ENCODE measurements at places on chromosomes 1 and 21. TPM values are rescaled to one million over a fixed set of nuclear protein-coding genes. Genes with fewer than 3 reads are reported as not detected.

CSF1 gene
- total RNA-seq: 190 TPM

GRCh38 chr1:216822480-216822879, 99.3 kb upstream of the ESRRG start:
- no peaks in the 10 kb centered on the region for H3K27me3 ChIP-seq
- no peak overlapping the region for H3K27ac ChIP-seq
- no peaks in the 10 kb centered on the region for H3K4me1 ChIP-seq
- no peak overlapping the region for H3K4me3 ChIP-seq
- H3K36me3 ChIP-seq: no peaks in the 10 kb centered on the region

CD5L gene
- total RNA-seq: not detected

DNA sequence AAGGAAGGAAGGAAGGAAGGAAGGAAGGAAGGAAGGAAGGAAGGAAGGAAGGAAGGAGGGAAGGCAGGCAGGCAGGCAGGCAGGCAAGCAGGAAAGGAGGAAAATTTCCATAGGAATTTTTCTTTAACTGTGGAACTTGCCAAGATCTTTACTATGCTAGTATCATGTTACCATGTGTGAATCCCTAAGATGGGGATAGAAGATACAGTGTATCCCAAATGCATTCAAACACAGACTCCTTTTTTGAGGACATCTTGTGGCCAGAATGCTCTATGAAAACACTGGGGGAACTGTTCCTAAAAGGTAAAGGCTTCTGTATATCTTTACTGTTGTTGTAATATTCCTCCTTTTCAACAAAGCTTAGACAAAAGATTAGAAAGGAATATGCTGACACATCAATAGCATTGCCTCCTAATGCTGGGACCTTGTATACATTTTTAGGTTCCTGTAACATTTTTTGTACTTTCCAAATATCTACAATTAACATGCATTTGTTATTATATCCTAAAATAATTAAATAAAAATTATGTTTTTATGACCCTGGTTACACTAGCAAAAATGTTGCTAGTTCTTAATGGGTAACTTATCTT, 20.6 kb downstream of the CCDC190 start:
- peaks cover 11% of the 10 kb centered on the region for H3K27me3 ChIP-seq
- H3K4me3 ChIP-seq: no peak overlapping the region
- H3K27ac ChIP-seq: no peak overlapping the region
- peaks cover 7% of the 10 kb centered on the region for H3K36me3 ChIP-seq

- peaks cover 2% of the 10 kb centered on the region for H3K36me3 ChIP-seq
- no peak overlapping the region for H3K27ac ChIP-seq
- H3K4me3 ChIP-seq: no peak overlapping the region
- peaks cover 8% of the 10 kb centered on the region for H3K4me1 ChIP-seq
- DNase-seq: no peak
Measured at GRCh38 chr1:44681905-44682882, 7.7 kb downstream of the ARMH1 start.

DNA sequence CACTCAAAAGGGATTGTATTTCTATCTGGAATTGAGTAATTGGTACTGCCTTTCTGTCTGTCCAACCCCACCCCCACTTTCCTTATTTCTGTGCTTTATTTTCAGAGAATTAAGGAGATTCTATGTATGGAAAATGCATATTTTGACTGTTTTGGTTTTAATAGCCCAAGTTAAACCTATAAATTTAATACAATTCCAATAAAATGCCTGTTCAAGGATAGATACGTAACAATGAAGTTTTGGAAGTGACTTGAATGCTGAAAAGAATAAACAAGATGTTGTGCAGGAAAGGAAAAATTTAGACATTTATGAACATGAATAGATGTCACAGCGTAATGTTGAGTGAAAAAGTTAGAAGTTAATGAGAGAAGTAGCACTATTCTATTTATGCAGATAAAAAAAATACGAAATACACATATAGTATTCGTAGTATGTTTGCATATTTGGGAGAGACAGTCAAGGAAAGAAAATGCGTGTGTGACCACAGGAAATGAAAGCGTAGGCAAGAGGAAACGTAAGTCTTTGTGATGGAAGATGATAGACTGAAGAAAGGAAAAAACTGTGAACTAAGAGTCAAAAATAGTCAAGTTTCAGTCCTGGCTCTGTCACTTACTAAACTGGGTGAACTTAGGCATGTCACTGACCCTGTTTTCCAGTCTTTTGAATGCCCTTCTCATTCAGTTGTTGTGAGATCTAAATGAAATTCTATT, 62.1 kb downstream of the MEF2D start:
- H3K36me3 ChIP-seq: no peaks in the 10 kb centered on the region
- peaks cover 85% of the 10 kb centered on the region for H3K27me3 ChIP-seq
- peak overlapping the region; percentile 1 for H3K4me3 ChIP-seq

DCST1 gene
- total RNA-seq: not detected

- no peak for DNase-seq
- no peaks in the 10 kb centered on the region for H3K36me3 ChIP-seq
- H3K27me3 ChIP-seq: peaks cover 2% of the 10 kb centered on the region
- no peak overlapping the region for H3K27ac ChIP-seq
- H3K4me1 ChIP-seq: no peaks in the 10 kb centered on the region
Measured at GRCh38 chr1:61244114-61244513, 161.8 kb downstream of the NFIA start.

DNA sequence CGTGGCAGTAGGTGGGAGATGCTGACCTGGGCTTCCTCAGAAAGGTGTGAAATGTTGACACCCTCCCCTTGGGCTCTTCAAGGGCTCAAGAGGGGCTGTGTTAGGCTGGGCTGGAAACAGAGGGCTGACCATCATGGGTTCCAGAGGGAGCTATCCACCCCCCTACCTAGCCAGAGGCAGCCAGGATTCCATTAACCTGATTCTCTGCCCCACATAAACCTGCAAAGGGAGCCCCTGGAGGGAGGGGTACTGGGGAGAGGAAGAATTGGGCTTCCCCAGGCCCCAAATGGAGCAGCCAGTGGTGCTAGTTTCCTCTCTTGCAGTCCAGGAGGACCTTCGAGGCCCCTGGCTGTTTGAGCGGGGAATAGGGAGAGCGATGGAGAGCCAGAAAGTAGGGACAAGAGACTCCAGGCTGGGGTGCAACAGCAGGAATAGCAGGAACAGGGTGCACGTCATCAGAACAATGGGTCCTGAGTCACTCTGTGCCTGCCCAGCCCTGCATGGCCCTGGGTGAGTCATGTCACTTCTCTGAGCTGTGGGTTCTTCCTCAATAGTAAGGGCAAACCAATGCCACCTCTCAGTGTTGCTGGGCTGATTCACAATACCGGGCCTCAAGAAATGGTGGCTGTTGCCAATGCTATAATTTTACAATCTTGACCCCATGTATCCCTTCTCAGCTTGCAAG, 121.2 kb downstream of the EPHB2 start:
- no peaks in the 10 kb centered on the region for H3K36me3 ChIP-seq
- no peaks in the 10 kb centered on the region for H3K27me3 ChIP-seq
- no peak overlapping the region for H3K27ac ChIP-seq
- H3K4me3 ChIP-seq: no peak overlapping the region
- DNase-seq: no peak

SPOCD1 gene
- not detected for total RNA-seq

DNA sequence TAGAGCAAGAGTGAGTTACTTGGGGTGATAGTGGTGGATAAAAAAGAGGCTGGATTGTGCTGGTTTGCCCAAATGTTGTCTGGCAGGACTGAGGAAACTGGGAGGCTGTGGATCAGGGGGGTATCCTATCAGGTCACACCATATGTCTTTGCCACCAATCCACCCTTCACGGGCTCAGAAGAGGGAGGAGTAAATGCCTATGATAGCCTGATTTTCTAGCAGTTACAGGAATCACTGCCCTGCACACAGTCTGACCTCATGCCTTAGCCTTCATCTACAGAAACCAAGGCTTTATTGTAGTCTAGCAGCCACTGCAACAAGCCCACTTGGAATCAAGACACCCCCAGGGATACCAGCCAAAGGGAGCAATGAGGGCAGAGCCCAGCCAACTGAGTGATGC, 51.8 kb downstream of the ATP1A1 start:
- peaks cover 23% of the 10 kb centered on the region for H3K27me3 ChIP-seq
- H3K4me1 ChIP-seq: peaks cover 4% of the 10 kb centered on the region
- no peak overlapping the region for H3K27ac ChIP-seq
- no peak for DNase-seq
- H3K36me3 ChIP-seq: no peaks in the 10 kb centered on the region

DNA sequence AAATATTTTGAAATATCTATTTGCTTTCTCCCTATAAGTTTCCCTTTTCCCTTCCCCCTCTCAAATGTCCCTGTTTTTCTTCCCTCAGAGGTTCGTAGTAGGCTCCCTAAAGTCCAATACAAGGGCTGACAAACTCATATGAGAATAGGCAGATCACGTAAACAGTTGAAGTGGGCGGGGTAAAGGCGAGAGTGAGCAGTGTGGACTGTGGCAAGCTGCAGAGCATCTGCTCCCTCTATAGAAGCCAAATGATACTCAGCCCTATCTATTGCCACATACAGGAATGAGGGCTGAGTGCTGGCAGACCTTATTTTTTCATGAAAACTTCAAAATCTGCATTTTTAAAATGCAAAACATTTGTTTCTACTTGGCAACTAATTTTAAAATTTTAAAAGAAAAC, 26.3 kb downstream of the PRDX6 start:
- H3K27me3 ChIP-seq: peaks cover 5% of the 10 kb centered on the region
- DNase-seq: no peak
- no peaks in the 10 kb centered on the region for H3K36me3 ChIP-seq

DNA sequence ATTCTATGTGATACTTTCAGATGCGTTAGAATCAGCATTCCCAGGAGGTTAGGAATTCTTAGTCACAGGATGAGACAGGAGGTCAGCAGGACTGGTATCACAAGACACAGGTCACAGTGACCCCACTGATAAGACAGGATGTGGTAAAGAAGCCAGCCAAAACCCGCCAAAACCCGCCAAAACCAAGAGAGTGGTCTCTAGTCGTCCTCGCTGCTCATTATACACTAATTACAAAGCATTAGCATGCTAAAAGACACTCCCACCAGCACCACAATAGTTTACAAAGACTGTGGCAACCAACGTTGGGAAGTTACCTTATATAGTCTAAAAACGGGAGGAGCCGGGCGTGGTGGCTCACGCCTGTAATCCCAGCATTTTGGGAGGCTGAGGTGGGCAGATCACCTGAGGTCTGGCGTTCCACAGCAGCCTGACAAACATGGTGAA, 13.9 kb upstream of the ACTA1 start:
- DNase-seq: no peak
- H3K27me3 ChIP-seq: no peaks in the 10 kb centered on the region
- peaks cover 50% of the 10 kb centered on the region for H3K36me3 ChIP-seq
- H3K27ac ChIP-seq: no peak overlapping the region

DNA sequence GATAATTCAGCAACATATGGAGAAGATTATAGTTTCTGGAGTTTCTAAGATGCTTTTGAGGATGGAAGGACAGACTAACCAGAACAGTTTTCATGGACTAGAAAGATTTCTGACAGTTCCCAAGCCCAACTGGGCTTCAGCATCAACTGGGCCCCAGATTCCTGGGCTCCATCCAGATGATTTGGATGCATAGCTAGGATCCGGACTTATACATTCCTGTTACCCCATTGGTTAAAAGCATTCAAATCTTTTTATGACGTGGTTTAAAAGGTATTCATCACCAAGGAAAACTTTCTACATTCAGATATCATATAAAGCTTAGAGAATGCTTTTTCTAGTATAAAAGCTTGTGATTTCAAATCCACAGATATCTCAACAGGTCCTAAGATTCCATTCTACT, 29.7 kb downstream of the TSHB start:
- no peak overlapping the region for H3K4me3 ChIP-seq
- peaks cover 3% of the 10 kb centered on the region for H3K36me3 ChIP-seq
- peaks cover 24% of the 10 kb centered on the region for H3K4me1 ChIP-seq
- H3K27me3 ChIP-seq: peaks cover 2% of the 10 kb centered on the region

Measured in activated CD4-positive, alpha-beta T cell treated with anti-CD3 and anti-CD28 coated beads, Interleukin-2, amount 10 ng/mL, durations not matched to agents 24 days and 14 days (primary cell).